ENCODE measurements at places on chromosomes 2 and 18. TPM values are rescaled to one million over a fixed set of nuclear protein-coding genes. Genes with fewer than 3 reads are reported as not detected.
A peak's percentile ranks its signal among the peaks of the same experiment; 100 is the strongest.

DNA sequence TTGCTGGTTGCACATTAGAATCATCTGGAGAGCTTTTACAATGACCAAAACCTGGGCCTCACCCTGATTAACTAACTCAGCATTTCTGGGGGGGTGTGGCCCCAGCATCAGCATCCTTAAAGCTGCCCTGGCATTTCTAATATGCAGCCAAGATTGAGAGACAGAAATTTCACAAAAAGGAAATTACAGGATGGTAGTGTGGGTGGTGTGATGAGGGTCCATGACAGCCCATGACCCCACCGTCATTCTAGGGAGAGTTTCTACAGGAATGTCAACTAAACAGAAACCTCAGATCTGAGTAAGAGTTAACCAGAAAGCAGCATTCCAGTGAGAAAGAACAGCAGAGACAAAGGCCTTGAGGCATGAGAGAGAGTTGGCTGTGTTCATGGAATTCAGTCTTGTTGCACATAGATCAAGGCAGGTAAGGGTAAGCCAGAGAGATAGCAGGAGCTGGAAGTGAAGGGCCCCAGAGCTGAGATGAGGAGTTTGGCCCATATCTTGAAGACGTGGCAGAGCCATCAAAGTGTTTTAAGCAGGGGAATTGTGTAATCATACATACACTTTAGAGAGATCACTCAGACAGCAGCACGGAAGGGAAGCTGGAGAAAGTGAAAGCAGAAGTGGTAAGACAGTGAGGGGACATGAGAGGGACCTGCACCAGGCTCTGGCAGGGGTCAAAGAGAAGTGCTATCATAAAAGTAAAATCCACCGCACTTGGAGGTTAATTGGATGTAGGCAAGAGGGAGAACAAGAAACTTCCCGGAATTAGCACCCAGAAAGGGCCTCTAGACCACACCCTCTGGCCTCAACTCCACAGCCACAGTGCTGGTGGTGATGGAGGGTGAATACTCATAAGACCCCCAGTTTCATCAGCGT lies 7.8 kb upstream of the TRABD2A start:
- DNase-seq = peak; percentile 83

DNA sequence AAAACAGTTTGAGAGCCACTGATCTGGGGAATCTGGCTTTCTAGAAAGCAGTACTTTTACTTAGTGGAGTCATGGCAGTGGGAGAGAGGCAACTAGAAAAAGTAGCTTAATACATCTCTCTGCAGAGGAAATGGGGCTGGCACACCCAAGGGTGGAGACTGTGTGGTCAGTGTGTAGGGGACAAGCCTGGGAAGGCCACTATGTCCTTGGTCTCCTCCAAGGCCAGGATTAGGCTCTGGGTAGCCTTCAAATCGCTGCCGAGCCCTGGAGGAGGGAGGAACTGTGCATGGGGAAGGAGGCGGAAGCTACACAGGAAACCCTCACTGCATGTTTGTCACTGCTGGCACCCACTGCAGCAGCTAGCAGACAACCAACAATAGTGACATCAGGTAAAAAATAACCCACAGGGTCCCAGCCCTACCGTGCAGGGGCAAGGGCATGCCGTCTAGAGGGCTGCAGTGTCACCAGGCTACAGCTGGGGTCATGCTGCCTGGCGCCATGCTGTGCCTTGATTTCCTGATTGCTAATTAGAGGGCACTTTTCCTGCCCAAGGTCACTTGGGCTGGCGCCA lies 34.8 kb downstream of the LBH start:
- DNase-seq = no peak

DNA sequence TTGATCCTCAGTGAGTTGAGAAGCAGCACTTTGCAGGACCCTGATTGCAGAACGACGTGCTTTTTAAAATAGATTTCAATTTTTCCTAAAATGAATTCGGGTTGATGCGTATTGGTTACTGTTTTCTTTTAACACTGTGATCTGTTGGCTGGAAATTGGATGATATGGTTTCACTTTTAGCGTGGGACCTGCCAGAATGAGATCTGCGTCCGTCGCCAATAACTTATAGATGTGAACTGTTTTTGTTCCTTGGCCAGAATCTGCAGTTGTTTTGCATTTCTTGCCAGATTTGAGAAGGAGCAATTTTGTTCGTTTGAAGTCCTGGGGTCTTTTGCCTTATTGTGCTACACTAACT lies 703 bp downstream of the UGGT1 start:
- DNase-seq = peak; percentile 31

Gene RAMP1
- 19.2 TPM for total RNA-seq

DNA sequence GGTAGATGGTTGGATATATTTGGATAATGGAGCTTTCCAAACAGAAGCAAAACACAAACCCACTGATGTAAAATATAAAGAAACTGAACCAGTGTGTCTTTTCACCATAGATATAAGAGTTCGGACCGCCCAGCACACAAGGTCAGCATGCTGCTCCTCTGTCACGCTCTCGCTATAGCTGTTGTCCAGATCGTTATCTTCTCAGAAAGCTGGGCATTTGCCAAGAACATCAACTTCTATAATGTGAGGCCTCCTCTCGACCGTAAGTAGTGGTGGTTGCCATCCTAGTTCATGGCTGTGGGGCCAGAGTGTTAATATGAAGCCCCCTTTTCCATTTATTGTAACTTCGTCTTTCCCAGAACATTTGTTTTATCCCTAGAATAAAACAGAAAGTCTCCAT lies 125.2 kb upstream of the LYPD6 start:
- no peak for DNase-seq

GRCh38 chr2:60633615-60634014 lies 80.2 kb upstream of the BCL11A start:
- no peak for DNase-seq

Measured in IMR-90 (cell line).